ENCODE measurements at places on chromosomes 5 and 9. TPM values are rescaled to one million over a fixed set of nuclear protein-coding genes. Genes with fewer than 3 reads are reported as not detected.
A peak's percentile ranks its signal among the peaks of the same experiment; 100 is the strongest.

- DNase-seq = no peak
Measured at GRCh38 chr9:86281593-86282076, 703 bp downstream of the ISCA1 start.

- no peak for DNase-seq
Measured at GRCh38 chr5:123936548-123936947, 424.6 kb downstream of the CSNK1G3 start.

DNA sequence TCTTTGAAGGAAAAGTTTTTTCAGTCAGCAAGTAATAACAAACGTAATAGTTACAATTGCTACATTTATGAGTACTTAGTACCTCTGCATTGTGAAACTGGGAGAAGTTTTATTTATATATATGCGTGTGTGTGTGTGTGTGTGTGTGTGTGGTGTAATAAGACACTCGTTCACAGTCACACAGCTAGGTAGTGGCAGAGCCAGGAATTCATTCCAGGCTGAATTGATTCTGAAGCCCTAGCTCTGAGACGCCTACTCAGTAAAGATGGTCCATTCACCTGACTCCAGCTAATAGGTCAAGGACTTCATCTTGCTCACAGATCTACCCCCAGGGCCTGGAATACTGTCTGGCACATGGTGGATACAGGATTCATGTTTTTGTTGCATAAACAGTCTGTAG lies 13.6 kb upstream of the CAST start:
- DNase-seq = no peak

DNA sequence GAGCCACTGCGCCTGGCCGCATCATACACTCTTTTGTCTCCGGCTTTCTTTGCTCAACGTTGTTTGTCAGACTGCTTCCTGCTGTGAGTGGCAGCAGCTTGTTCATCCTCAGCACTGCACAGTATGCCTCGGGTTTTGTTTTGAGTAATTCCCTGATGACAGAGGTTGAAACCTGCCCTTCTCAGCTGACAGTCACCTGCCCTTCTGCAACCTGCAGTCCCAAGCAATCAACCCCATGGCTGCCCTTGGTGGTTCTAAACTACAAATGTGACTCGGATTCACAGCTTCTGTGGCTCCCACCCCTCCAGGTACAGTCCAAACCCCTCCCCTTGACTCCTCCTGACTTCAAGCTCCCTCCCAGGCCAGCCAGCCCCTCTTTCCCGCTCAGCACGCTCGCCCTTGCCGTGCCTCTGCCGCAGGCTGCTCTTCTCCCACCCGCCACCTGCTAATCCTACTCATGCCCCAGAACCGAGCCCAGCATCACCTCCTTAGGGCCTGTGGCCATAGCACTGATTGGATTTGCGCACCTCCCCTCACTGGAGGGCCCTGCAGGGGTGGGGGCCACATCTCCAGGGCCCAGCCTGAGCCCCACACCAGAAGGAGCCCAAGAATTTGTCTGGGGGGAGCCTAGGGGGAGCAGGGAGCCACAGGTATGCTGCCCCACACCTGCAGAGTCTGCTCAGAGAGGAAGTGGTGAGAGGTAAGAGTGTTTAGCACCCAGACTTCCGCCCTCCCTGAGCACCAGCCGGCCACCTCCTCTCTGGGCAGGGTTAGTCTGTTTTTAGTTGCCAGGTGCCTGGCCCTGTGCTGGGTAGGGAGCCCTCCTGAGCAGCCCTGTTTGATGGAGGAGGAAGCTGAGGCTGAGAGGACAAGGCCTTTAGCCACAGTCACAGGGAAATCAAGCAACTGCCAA lies 10.1 kb downstream of the EEIG1 start:
- DNase-seq = peak; percentile 82

DNA sequence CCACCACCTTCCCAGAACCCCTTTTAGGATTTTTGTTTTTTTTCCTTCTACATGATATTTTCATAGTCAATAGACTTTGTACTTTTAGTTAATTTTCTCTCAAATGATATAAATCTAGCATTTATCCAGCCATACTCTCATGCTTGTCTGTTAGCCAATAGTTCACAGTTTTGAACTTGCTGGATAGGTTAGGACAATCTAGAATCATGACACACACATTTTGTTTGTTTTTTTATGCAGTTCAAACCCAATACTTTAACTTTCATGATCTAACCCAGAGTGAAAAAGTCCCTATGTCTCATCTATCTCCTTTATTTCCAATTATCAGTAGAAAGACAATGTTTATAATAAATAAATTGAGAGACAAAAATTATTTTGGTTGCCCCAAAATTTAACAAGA lies 509.7 kb upstream of the DMAC1 start:
- DNase-seq = no peak

The EIF4EBP3 gene
- total RNA-seq = 15.5 TPM

DNA sequence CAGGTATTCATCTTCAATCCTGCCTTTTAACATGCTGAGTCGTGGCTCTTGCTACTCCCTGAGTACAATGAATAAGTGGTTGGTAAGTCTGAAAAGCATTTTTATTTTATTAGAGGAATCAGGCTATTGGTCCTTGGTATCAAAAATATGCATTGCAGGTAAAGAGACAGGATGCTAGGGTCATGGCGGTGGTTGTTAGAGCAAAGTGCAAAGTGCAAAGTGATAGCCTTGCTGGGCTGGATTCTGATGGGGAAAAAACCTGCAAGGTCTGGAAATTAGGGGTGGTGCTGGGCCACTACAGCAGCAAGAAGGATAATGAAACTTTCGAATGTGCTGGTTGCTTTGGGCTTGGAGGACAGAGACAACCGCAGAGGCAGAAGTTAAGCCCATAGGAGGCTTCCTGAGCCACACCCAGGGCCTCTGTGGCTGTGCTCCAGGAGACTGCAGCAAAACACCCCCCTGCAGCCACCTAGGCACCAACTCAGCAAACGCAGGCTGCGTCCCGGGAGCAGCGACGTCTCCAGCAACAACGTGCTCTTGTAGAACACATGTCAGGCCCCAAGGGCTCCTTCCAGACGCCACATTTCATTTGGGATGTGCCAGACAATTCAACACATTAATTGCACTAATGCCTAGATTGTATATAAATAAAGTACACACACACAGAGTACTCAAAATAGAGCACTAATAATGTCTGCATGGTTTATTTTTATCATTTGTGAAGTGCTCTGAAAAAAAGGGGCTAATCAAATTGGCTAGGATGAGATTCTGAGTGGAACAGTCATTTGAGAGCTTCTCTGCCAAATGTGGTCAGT lies 149.8 kb upstream of the RAPGEF1 start:
- no peak for DNase-seq

DNA sequence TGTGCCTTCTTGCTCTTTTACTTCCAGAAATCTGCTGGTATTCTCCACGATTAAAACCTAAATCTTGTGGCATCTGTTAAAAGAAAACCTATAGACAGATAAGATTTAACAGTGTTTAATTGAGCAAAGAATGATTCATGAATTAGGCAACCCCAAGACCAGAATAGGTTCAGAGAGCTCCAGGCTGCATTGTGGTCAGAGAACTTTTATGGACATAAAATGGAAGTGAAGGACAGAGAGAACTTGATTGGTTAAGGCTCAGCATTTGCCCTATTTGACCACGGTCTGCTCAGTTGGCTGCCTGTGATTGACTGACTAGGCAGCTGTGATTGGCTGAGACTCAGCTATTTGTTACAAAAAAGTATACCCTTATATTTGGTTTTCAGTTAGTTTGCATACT lies 10.4 kb upstream of the SLC36A2 start:
- DNase-seq = no peak

- DNase-seq = no peak
Measured at GRCh38 chr5:86008704-86009103, 609.0 kb upstream of the COX7C start.

- DNase-seq = peak; percentile 5
Measured at GRCh38 chr5:58925627-58926540, 343.0 kb downstream of the RAB3C start.

GRCh38 chr9:16406526-16407225 lies 463.8 kb downstream of the BNC2 start:
- no peak for DNase-seq

DNA sequence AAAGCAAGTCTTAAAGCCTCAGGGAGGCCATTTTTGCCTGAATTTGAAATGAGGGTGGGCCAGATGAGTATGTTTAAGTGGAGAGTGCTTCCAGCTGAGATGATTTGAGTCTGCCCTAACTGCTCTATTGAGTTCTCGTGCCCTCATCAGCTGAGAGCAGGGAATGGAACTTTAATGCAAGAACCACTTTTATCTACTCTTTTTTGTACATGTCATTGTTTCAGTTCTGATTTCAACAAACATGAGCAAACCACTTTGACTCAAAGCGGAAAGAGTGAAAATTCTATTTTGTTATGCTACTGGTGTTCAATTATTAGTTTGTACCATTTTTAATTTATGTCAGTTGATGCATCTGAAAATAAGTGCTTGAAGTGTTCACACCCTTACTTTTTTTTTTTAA lies 35.8 kb downstream of the DCAF10 start:
- peak; percentile 5 for DNase-seq

DNA sequence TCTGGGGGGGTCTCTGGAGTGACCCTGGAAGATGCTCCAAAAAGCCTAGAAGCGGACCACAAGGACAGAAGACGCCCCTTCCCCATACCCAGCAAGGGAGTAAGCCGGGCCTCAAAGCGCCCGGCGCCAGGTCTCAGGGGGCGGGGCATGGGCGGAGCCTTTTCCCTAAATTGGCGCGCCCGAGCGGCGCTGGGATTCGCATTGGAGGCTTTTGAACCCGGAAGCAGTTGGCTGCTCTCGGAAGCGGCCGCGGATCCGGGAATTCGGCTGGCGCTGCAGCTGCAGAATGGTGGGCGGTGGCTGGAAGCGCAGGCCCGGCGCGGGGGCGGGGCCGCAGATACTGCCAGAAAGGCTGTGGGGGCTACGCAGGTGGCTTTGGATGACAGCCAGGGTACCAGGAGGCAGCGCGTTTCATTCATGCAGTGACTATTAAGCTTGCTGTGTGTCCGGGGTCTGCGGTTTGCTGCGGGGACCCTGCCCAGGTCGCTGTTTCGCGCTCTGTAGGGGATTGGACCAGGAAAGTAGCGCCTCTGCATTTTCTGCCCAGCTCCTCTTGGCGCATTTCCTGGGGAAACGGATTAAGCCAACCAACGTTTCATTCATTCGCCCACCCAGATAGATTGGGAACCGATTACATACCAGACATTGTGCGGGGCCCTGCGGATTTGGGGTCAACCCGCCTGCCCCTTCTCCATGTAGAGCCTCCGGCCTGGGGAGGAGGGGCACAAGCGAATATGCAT lies 83.0 kb upstream of the FREM1 start:
- DNase-seq = peak; percentile 48

DNA sequence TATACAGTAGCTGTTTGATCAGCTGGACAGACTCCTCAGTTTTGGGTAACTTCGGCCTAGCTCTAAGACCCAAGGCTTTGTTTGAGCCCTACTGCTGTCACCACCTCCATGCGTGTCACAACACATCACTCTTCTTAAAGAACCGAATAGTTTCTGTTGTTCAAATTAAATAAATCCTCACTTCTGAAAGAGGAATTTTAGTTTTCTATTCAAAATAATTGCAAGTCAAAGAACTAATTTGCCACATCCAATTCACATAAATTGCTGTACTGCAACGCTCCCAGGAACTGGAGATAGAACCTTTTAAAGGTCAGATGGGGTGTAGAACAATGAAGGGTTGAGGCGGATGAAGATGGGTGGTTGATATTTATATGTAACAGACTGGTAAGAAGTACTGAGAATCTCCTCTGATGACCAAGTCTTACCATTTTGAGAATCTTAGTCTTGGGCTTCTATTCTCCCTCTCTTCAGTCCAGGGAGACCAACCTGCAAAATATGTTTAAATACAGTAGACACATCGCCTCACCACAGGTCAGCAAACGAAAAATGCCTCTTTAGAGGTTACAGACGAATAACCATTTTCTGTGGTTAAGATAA lies 1.6 kb downstream of the NREP start:
- DNase-seq = no peak

The CEMIP2 gene
- total RNA-seq = 69.0 TPM

DNA sequence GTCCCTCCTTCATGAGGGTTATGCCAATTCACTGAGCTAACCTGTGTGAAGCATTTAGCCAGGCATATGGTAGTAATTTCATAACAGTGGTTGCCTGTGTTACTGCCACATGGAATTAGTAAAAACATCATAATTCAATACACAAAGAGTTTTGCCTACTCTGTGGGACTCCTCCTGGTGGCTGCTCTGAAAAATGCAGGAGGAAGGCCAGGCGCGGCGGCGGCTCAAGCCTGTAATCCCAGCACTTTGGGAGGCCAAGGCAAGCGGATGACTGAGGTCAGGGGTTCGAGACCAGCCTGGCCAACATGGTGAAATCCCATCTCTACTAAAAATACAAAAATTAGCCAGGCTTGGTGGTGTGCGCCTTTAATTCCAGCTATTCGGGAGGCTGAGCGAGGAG lies 547.3 kb downstream of the CDK5RAP2 start:
- DNase-seq = no peak

The GCNT4 gene
- 1.7 TPM for total RNA-seq

GRCh38 chr9:130034570-130034969 lies 8.4 kb downstream of the FNBP1 start:
- no peak for DNase-seq

DNA sequence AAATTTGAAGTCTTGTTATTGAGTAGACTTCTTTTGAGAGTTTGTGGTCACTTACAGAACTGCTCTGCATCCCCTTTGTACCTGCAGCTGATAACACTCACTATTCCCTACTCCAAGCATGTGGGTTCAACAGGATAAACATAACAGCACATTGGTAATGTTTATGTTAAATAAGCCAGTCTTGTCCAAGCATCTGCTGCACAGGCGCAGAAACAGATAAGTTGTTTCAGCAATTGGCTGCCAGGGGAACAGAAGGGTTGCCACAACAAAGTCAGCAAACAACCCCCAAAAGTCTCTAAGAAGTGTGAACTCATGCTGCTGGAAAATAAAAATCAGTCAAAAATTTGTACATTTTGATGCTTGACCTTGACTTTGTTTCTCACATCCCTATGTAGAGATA lies 174.6 kb downstream of the GDNF start:
- DNase-seq = no peak

GRCh38 chr9:131585375-131585774 lies 40.1 kb downstream of the PRRT1B start:
- DNase-seq = peak; percentile 45

DNA sequence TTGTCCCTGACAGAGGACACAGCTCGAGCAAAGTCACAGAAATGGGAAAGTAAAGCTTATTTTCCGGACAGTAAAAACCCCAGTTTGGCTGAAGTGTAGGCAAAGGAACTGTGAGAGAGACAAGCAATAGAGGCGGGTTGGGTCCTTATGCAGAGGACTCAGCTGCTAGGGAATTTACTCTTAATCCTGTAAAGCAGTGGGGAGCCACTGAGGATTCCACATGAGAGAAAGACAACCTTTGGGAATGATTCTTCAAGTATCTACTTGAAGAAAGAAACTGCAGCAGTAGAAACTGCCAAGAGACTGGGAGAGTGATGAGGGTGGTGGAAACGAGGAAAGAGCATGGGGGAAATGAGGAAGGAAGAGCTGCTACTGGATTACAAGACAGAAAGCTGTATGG lies 20.2 kb downstream of the ASTN2 start:
- DNase-seq = no peak

DNA sequence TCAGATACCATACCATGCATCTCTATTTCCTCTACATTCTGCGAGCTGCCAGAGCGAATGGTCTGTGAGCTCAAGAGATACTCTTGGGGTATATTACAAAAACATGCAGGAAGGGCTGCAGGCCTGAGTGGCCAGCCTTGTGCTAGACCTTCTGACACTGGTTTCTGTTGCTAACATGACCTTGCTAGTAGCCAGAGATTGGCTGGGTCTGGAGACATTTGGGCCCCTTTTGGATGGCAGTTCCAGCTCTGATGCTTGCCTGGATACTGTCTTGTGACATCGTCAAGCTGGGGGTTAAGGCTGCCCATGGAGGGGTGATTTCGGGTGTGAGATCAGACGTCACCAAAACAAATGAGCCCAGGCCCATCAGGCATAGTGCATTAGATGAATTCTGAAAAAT lies 56.1 kb upstream of the FSTL4 start:
- no peak for DNase-seq

The PSAT1 gene
- total RNA-seq = 195 TPM

GRCh38 chr5:33592245-33592644 lies 151.5 kb downstream of the TARS1 start:
- no peak for DNase-seq
